LoVo (cell line): ENCODE measurements at places on chromosomes 3 and 15.

GRCh38 chr3:30319713-30320112, 286.7 kb upstream of the TGFBR2 start:
- DNase-seq, result peak; percentile 73

GRCh38 chr15:74540161-74540760, 759 bp upstream of the ARID3B start:
- no peak for DNase-seq

- peak; percentile 6 for DNase-seq
Observed at GRCh38 chr15:87619161-87619960, 637.2 kb downstream of the NTRK3 start.

DNA sequence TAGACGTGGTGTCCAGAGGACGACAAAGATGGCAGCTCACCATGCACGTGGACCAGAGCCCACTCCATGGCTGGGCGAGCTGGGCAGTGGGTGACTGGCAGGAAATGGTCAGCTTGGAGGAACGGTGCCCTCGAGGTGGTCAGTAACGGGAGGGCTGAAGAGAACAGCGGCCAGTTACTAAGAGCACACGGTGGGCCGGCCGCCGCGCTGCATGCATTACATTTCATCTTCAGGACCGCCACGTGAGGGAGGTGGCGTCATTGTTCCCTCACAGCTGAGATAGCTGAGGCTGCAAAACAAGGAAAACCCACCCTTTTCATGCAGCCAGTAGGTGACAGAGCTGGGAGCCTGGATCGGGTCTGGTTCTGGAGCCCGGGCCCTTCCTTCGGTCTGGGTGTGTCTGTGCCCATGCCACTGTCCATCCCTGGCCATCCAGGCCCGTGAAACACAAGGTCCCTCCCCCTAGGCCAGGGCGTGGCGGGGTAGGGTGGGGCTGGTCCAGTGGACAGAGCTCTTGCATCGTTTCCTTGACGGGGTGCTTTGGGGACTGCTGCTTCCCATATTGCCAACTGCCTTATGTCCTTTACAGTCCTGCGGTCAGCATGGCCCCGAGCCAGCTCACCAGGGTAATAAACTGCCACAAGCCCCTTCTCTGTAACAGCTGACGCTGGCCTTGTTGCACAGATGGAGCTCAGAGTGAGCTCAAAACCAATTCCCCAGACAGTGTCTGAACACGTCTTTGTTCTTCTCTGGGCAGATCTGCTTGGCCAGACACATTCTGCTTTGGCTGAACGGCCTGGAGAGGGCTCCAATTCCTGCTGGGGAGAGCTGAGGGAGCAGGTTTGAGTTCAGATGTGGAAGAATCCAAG, 51.8 kb downstream of the RGMA start:
- no peak for DNase-seq

DNA sequence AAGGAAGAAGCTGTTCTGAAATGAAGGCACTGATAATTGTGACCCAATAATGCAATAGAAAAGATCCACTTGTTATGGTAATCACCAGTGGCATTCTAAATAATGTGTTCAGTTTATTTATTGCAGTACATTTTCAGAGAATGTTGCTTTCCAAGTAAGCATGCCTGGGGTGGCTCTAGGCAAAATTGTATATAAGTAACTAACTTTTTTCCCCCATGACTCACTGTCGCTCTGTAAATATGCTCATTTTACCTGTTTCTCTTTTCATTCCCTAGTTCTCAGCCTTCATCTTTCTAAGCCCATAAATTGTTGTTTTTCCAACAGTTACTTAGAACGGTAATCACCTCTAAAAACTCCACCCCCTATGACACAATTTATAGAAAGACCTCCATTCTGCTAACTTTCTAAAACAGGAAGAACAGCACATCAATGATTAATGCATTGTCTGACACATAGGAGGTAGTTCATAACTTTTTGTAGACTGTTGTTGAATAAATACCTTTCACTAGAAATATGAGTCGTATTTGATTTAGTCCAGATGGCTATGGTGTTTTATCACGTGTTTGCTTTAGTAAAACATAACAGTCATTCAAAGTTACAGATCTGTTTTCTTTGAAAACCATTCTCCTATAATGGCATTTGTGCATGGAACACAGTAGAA, 143.1 kb downstream of the LSAMP start:
- no peak for DNase-seq

- DNase-seq, result no peak
Observed at GRCh38 chr3:43870844-43871626, 180.3 kb downstream of the ABHD5 start.

DNA sequence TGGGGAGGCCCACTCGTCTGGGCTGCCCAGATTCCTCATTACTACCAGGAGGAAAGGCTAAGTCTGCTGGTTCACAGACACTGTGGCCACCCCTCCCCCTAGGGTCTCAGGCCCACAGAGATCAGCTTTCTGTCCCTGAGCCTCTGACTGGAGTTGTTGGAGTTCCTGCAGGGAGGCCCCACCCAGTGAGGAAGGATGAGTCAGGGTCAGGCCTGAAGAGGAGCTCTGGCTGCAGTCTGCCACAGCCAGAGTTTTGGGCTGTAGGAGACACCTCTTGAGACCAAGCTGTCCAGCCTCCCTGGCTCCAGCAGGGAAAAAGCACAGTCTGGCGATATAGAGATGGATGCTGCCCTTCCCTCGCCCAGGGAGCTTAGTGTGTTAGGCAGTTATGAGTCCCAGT, 720.9 kb upstream of the SEMA6D start:
- no peak for DNase-seq

DNA sequence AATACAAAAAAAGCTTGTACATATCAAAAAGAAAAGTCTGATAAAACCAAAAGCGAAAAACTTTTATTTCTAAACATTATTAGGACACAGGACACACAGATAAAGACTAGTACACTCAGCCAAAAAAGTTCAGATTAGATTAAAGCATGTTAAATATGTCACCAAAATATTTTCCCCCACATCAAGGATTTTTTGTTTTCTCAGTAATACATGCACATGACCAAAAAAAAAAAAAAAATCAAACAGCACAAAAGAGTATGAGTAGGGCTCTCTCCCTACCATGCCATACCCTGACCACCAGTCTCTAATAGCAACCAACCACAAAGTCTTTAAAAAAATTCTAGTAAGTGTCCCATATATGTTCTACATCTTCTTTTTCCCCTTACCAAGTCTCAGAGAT, 77.4 kb downstream of the LRRFIP2 start:
- no peak for DNase-seq

- DNase-seq, result no peak
Observed at GRCh38 chr15:65466901-65467300, 44.2 kb upstream of the IGDCC4 start.

- no peak for DNase-seq
Observed at GRCh38 chr3:2452249-2452648, 353.6 kb downstream of the CNTN4 start.

GRCh38 chr15:68427366-68427765, 4.6 kb downstream of the ITGA11 start:
- DNase-seq, result no peak

DNA sequence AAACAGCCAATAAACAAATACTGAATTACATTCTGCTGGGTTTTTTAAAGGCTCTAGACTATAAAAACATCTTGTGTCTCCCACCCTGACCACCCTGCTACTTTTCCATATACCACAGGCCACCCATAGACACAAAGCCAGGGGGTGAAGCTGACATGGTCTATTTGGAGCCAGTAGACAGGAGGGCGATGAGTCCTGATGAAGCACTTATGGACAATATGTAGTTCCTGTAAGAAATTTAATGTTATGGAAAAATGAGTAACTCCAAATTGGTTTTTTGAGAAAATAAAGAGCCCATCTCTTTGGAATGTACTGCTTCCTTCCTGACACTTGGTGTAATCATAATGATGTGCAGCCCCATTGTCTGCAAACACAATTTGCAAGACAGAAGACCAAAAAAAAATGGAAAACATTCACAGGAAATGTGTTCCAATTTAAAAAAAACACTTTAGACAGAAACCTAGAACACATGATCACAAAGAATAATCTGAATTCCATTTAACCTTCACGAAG, 11.8 kb downstream of the SSR3 start:
- no peak for DNase-seq

GRCh38 chr3:127162947-127163645, 29.8 kb upstream of the PRR23E start:
- DNase-seq, result no peak

DNA sequence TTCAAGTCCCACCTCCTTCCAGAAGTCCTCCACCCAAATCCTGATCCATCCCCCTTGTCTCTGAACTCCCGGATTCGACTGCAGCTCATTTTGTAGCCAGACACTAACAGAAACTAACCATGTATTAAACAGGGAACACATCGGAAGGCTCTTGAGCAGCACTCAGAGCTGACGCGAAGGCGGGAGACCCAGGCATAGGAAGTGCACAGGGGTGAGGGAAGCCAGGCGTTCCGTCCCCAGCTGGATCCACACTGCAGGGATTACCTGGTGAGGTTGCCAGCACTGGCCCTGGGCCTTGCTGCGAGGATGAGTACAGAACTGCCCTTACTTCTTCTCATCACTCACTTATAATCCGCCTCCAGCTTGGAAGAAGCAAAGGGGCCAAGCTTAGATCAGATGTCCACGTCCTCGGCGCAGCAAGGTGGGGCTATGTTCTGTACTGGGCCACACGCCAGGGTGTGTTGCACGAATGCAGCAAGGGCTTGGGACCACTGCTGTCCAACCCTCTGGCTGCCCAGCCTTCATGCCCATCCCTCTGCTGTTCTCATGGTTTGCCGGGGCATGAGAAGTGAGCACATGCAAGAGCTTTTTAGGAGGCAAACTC, 124.2 kb upstream of the SMAD3 start:
- no peak for DNase-seq

DNA sequence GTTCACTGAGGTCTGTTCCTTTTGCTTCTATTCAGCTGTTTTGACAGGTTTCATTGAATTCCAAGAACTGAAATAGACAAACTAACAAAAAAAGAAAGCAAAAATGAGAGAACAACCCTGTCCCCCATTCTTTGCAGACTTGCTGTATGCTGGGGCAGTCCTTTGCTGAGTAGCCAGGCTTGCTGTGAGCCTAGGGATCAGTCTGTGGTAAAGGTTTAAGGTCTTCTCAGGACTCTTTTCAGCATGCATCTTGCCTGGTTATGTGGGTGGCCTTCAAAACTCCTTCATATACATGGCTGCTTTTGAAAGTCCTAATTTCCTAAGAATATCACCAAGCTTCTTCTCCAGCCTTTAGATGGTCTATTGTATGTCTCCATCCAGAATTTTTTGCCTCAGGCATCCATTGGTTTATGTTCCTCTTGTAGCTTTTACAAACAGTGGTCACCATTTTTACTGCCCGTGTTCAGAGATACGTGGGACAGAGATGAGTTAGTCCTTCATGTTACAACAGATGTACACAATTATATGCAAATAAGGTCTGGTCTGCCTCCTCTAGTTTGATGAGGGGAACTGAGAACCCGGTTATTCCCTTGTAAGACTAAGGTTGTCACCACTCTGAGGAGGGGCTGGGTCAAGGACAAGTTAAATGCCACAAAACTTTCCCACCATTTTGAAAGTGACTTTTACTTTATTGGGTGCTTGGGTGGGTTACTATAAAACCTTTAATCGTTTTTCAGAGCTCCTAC, 41.4 kb downstream of the SACM1L start:
- DNase-seq, result no peak

DNA sequence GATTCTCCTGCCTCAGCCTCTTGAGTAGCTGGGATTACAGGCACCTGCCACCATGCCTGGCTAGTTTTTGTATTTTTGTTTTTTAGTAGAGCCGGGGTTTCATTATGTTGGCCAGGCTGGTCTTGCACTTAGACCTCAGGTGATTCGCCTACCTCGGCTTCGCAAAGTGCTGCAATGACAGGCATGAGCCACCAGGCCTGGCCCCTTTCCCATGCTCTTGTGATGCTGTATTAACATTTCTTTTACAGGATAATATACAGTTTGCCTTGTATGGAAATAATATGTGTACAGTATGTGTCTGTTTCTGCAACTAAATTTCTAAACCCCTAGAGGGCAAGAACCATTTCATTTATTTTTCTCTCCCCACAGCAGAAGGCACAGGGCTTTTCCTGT, 37.8 kb downstream of the SCG5 start:
- DNase-seq, result no peak

DNA sequence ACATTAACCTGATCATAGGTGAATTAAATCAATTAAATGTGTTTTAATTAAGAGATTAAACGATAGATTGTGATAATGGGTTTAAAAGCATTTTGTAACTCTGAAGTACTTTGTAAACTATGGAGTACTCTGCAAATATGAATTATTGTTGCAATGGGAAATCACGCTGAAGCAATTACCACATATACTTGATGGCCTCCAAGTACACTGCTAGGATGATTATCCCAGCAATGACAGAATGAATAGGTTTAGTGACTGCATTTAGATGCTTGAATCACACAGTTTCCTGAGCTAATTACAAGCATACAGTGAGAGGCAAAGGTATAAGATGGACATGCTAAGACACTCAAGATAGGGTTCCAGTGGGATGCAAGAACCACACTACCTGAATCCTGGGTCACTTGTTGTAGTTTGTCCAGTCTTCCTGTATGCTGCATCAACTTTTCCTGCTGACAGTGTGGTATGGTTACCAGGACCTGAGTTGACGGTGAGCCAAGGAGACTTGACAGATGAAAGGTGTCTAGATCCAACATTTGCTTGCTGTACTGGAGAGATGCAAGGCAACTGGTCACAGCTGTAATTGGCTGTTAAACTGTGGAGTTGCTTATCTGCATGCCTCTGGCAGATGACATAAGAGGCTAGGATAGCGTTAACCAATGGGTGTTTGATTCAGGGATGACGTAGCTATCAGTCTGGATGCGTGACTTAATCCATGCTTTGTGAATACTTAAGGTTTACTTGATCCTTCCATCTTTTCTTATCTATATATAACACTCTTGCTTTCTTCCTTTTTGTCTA, 38.0 kb downstream of the RNF13 start:
- no peak for DNase-seq

DNA sequence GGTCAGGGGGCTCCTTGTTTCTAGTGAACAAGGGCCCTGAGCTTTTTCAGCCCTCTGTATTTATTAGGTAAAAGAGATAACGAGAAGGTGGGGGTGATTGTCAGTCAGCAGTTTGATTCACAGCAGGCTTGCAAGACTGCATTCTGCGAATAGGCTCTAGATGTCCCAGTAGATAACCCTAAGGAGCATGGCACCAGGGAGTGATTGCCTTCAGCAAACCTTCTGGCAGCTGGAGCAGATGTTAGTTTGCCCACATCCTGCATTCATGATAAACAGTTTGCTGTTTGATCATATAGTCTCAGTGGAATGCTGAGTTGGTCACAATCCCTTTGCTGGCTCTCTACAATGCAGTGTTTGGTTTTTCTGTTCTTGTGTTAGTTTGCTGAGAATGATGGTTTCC, 161.3 kb upstream of the GADL1 start:
- DNase-seq, result no peak

GRCh38 chr3:13466781-13467180, 13.3 kb upstream of the HDAC11 start:
- no peak for DNase-seq
